ENCODE measurements at places on chromosomes 6 and 20.

GRCh38 chr20:39111359-39112177 lies 149.4 kb downstream of the DHX35 start:
- DNase-seq = no peak

- no peak for DNase-seq
Observed at GRCh38 chr6:169451065-169451838, 197.6 kb upstream of the THBS2 start.

- no peak for DNase-seq
Observed at GRCh38 chr20:53639128-53639527, 45.5 kb upstream of the ZNF217 start.

- no peak for DNase-seq
Observed at GRCh38 chr6:5173810-5174209, 86.9 kb downstream of the LYRM4 start.

- DNase-seq = no peak
Observed at GRCh38 chr6:83313882-83314281, 117.0 kb downstream of the ME1 start.

GRCh38 chr6:142903812-142904211 lies 41.2 kb downstream of the HIVEP2 start:
- DNase-seq = no peak

- DNase-seq = no peak
Observed at GRCh38 chr6:22322103-22323030, 25.5 kb upstream of the PRL start.

GRCh38 chr6:13851330-13851729 lies 37.0 kb upstream of the MCUR1 start:
- no peak for DNase-seq
